GM12878 (cell line): ENCODE measurements at places on chromosomes 1 and 21.
A peak's percentile ranks its signal among the peaks of the same experiment; 100 is the strongest.

DNA sequence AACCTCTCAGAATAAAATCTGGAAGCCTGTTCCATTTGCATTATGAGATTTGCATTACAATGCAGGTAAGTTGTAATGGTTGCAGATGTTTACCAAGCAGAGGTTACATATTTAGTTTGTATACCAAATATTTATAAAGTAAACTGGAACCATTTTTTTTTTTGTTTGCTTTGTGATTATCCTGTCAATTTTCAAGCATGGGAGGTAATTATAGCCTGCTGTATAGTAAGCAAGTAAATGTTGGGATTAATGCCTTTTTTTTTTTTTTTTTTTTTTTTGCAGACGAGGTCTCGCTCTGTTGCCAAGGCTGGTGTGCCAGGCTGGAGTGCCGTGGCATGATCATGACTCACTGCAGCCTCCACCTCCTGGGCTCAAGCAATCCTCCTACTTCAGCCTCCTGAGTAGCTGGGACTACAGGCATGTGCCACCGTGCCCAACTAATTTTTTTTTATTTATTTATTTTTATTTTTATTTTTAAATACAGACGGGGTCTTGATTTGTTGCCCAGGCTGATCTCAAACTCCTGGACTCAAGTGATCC, 21.0 kb downstream of the NFYC start:
- DNase-seq, result no peak

GRCh38 chr1:92404661-92405060, 82.1 kb downstream of the GFI1 start:
- no peak for DNase-seq

GRCh38 chr1:35506960-35507912, 50.0 kb downstream of the KIAA0319L start:
- peak; percentile 76 for DNase-seq

DNA sequence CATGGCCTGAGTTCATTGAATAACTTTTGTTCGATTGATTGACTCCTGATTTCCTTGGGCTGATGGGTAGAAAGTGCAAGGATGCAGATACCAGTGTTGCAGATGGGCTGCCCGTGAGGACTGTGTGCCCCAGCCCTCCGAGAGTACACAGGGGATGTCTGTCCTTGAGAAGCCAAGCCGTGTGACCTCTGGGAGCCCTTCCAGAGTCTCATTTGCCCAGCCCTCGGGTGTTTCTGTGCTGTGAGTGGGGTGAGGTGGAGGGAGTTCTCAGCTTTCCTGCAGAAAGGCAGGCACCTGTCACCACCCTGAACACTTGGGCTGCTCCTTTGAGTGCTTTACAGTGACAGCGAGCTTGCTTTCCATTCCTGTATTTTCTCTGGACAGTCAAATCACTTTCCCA, 96.4 kb upstream of the CACNA1E start:
- no peak for DNase-seq

- no peak for DNase-seq
Observed at GRCh38 chr1:1965546-1965945, 38.0 kb downstream of the CFAP74 start.

GRCh38 chr21:22703521-22703920, 1705.3 kb downstream of the NCAM2 start:
- DNase-seq, result no peak

GRCh38 chr1:215833941-215834729, 267.0 kb downstream of the KCTD3 start:
- DNase-seq, result no peak

- DNase-seq, result no peak
Observed at GRCh38 chr1:204344665-204345355, 14.9 kb downstream of the PLEKHA6 start.

DNA sequence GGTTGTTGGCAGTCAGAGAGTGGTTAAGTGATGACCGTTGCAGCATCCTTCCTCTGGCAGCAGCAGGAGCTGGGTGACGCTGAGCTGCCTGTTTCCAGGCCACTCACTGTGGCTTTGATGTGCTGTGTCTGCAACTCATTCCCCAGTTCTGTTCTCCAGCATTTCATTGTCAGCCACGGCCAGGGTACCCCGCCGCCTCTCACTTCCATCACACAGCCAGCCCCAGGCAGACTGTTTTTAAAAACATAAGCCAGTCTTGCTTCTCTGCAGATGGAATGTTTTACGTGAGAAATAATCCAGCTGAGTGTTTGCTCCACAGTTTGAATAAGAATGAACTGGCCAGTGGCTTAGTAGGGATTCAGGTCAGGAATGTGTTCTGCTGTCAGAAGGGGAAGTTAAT, 21.5 kb upstream of the ST6GALNAC3 start:
- no peak for DNase-seq
